ENCODE measurements at places on chromosomes 5 and 9. TPM values are rescaled to one million over a fixed set of nuclear protein-coding genes. Genes with fewer than 3 reads are reported as not detected.

- no peak overlapping the region for H3K4me3 ChIP-seq
- H3K4me1 ChIP-seq = no peaks in the 10 kb centered on the region
- peak; percentile 19 for DNase-seq
- no peak overlapping the region for H3K27ac ChIP-seq
- H3K27me3 ChIP-seq = no peaks in the 10 kb centered on the region
These were observed 58.9 kb downstream of the GNA14 start for GRCh38 chr9:77589046-77589795.

DNA sequence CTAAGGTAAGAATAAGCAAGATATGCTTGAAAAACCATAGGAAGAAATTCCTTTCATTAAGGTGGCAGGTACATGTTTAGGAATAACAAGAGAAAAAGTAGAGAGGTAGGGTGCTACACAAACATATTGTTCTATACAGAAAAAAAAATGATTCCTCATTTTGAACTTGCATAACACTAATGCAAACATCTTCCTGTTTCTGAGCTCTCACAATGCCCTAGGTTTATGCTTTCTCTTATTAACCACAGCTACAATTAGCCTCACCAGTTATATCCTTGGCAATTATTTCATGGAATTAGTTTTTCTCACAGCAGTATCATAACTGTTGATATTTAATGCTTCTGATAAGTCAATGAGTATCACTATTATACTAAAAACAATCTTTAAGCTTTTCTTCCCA, 20.7 kb downstream of the CEMIP2 start:
- H3K4me3 ChIP-seq = no peak overlapping the region
- no peaks in the 10 kb centered on the region for H3K4me1 ChIP-seq
- H3K27ac ChIP-seq = no peak overlapping the region
- H3K27me3 ChIP-seq = no peaks in the 10 kb centered on the region
- DNase-seq = no peak

- DNase-seq = no peak
- H3K4me1 ChIP-seq = no peaks in the 10 kb centered on the region
- H3K27me3 ChIP-seq = no peaks in the 10 kb centered on the region
- no peak overlapping the region for H3K27ac ChIP-seq
- no peak overlapping the region for H3K4me3 ChIP-seq
These were observed 308.1 kb upstream of the MPDZ start for GRCh38 chr9:13587571-13587970.

- no peaks in the 10 kb centered on the region for H3K27me3 ChIP-seq
- DNase-seq = no peak
- H3K4me1 ChIP-seq = peaks cover 9% of the 10 kb centered on the region
- no peak overlapping the region for H3K27ac ChIP-seq
These were observed 1.8 kb upstream of the HMCN2 start for GRCh38 chr9:130263601-130264413.

GRCh38 chr9:136808806-136809158, 1.0 kb downstream of the RABL6 start:
- DNase-seq = no peak
- H3K36me3 ChIP-seq = no peaks in the 10 kb centered on the region
- H3K27me3 ChIP-seq = no peaks in the 10 kb centered on the region
- peaks cover 26% of the 10 kb centered on the region for H3K4me1 ChIP-seq
- peak overlapping the region; percentile 94 for H3K4me3 ChIP-seq
- peak overlapping the region; percentile 84 for H3K27ac ChIP-seq

The NDFIP1 gene
- 117 TPM for total RNA-seq

- H3K27ac ChIP-seq = no peak overlapping the region
- H3K27me3 ChIP-seq = no peaks in the 10 kb centered on the region
- H3K4me3 ChIP-seq = no peak overlapping the region
- H3K36me3 ChIP-seq = no peaks in the 10 kb centered on the region
These were observed 43.0 kb upstream of the FCN1 start for GRCh38 chr9:134960701-134961181.

GRCh38 chr5:120456006-120456405, 8.1 kb upstream of the PRR16 start:
- no peak overlapping the region for H3K4me3 ChIP-seq
- no peaks in the 10 kb centered on the region for H3K27me3 ChIP-seq
- H3K36me3 ChIP-seq = no peaks in the 10 kb centered on the region
- H3K27ac ChIP-seq = no peak overlapping the region
- no peaks in the 10 kb centered on the region for H3K4me1 ChIP-seq

The LOX gene
- 22.4 TPM for total RNA-seq

DNA sequence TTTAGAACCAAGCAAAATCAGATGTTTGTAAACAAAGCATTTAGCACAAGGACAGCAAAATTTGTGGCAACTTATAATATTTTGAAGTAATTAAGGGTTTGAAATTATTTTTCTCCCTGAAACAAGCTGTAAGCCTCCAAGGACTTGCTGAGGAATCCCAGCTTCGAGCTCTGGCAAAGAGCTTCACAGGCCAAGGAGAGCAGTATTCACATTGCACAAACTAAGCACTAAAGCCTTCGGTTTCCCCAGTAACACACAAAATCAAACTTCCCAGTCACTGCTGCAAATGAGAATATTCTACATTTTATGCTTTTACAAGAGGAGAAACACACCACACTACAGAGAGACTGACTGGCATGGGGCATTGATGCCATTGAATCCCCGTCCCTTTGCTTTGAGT, 101.9 kb downstream of the WDR41 start:
- H3K4me3 ChIP-seq = no peak overlapping the region
- H3K36me3 ChIP-seq = no peaks in the 10 kb centered on the region
- H3K27ac ChIP-seq = no peak overlapping the region
- H3K27me3 ChIP-seq = no peaks in the 10 kb centered on the region
- H3K4me1 ChIP-seq = no peaks in the 10 kb centered on the region

GRCh38 chr5:119353686-119354366, 2.0 kb upstream of the TNFAIP8 start:
- H3K36me3 ChIP-seq = no peaks in the 10 kb centered on the region
- DNase-seq = no peak
- H3K27ac ChIP-seq = no peak overlapping the region
- H3K4me1 ChIP-seq = no peaks in the 10 kb centered on the region

- no peak overlapping the region for H3K4me3 ChIP-seq
- no peaks in the 10 kb centered on the region for H3K4me1 ChIP-seq
- no peaks in the 10 kb centered on the region for H3K36me3 ChIP-seq
These were observed 1975.3 kb upstream of the CDH6 start for GRCh38 chr5:29218138-29218537.

The CYSTM1 gene
- total RNA-seq = 56.5 TPM

The RXRA gene
- total RNA-seq = 31.5 TPM

The PBX3 gene
- total RNA-seq = 29.8 TPM

GRCh38 chr9:116860509-116861120, 173.5 kb downstream of the TRIM32 start:
- H3K4me1 ChIP-seq = no peaks in the 10 kb centered on the region
- no peaks in the 10 kb centered on the region for H3K27me3 ChIP-seq
- no peak overlapping the region for H3K4me3 ChIP-seq

DNA sequence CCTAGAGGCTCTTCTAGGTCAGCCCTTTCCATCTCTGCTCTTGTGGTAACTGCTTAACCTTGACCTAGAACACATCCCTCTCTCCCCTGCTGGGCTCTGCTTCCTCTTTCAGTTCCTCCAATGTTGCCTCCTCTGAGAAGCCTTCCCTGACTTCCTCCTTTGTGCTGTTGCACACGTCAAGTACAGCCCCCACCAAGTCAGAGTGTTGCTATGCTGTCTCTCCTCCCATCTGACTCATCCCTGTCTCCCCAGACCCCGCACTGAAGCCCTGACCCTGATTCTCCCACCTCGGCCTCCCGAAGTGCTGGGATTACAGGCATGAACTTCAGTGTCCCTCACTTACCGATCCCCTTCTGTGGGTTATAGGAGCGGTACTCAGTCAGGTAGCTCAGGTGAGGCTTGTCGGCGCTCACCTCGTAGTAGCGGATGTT, 10.4 kb upstream of the TRIM14 start:
- DNase-seq = no peak
- H3K36me3 ChIP-seq = no peaks in the 10 kb centered on the region
- no peak overlapping the region for H3K27ac ChIP-seq
- no peak overlapping the region for H3K4me3 ChIP-seq

The WWC1 gene
- 59.9 TPM for total RNA-seq

The FBN2 gene
- total RNA-seq = 0.88 TPM

DNA sequence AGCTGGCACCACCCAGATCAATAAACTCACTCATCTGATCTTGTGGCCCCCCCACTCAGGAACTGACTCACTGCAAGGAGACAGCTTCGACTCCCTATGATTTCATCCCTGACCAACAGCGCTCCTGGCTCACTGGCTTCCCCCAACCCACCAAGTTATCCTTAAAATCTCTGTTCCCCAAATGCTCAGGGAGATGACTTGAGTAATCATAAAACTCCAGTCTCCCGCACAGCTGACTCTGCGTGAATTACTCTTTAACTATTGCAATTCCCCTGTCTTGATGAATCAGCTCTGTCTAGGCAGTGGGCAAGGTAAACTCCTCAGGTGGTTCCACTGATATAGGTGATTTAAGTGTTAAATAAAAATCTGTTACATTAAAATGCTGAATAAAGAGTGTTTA, 1.9 kb upstream of the TRIM32 start:
- H3K27me3 ChIP-seq = no peaks in the 10 kb centered on the region
- no peak for DNase-seq
- no peaks in the 10 kb centered on the region for H3K36me3 ChIP-seq

DNA sequence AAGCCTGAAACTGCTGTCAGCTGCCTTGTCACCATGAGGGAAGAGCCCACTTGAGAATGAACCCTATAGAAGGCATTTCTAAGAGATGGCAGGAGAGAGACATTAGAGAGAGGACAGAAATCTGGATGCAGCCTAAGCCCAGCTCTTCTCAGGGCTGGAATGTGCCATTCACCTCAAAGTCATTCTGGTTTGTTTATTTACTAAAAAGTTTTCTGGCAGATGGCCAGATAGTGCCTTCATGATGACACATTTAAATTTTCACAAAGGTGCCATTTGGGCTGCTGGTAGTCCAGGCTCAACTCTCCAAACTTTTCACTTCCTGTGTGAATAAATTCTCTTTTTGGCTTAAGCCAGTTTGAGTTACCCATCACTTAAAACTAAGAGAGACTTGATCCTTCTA, 144.6 kb upstream of the ZNF366 start:
- no peaks in the 10 kb centered on the region for H3K27me3 ChIP-seq
- H3K4me3 ChIP-seq = no peak overlapping the region
- no peak for DNase-seq
- no peak overlapping the region for H3K27ac ChIP-seq
- no peaks in the 10 kb centered on the region for H3K4me1 ChIP-seq

DNA sequence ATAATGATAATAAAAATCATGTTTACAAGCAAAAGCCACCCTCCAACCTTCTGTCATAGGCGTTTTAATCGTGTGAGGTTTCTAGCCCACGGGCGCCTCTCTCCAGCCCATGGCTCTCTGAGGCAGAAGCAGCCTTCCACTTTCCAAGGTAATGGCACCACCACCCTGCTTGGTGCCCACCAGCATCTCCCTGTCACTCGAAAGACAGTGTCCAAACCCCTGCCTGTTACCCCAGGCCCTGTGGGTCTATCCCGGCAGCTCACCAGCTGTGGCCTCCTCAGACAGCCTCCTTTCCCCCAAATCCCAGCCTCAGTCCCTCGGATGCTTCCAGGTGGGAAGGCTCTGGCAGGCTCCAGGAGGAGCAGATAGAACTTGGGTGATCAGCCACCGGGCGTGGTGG, 123.8 kb upstream of the LPCAT1 start:
- no peak for DNase-seq
- H3K27me3 ChIP-seq = peaks cover 17% of the 10 kb centered on the region
- H3K27ac ChIP-seq = no peak overlapping the region
- H3K4me1 ChIP-seq = peaks cover 3% of the 10 kb centered on the region
- no peak overlapping the region for H3K4me3 ChIP-seq

DNA sequence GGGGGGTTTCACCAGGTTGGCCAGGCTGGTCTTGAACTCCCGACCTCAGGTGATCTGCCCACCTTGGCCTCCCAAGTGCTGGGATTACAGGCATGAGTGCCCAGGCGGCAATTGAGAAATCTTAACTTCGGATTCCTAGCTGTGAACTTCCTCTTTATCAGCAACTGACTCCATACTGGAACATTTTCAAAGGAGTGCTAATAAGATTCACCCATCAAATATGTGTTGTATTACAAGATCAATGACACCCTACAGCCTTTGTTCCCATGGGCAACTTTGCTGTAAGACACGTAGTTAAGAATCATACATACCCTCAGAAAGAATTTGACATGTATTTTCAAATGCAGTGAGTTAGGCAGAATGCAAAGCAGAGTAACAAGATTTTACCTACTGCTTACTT, 23.1 kb upstream of the ACOT12 start:
- H3K36me3 ChIP-seq = peaks cover 3% of the 10 kb centered on the region
- no peak overlapping the region for H3K4me3 ChIP-seq
- DNase-seq = no peak
- no peak overlapping the region for H3K27ac ChIP-seq
- no peaks in the 10 kb centered on the region for H3K27me3 ChIP-seq

The SPINK9 gene
- total RNA-seq = not detected

The EGFLAM gene
- 19.5 TPM for total RNA-seq

The SKP2 gene
- total RNA-seq = 9.2 TPM

The FGF10 gene
- total RNA-seq = 60.5 TPM

DNA sequence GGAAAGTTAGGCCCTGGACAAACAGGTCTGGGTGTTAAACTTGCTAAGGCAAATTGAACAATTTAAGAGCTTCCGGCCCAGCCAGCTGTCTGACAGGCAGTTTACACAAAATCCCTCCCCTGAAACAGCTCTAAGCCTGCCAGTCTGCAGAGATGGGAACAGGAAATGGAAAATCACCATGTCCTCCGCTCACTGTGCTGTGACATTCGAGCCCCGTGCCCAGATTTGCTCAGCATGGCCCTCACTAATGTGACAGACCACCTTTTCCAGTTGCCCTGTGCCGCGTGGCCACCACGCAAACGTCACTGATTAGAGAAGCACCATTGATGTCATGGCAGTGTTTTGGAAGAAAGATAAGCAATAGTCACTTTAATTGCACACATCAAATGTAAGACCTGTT, 41.0 kb downstream of the CCNJL start:
- no peak overlapping the region for H3K4me3 ChIP-seq
- no peaks in the 10 kb centered on the region for H3K27me3 ChIP-seq
- peak overlapping the region; percentile 88 for H3K27ac ChIP-seq
- H3K4me1 ChIP-seq = peaks cover 15% of the 10 kb centered on the region
- no peak for DNase-seq

DNA sequence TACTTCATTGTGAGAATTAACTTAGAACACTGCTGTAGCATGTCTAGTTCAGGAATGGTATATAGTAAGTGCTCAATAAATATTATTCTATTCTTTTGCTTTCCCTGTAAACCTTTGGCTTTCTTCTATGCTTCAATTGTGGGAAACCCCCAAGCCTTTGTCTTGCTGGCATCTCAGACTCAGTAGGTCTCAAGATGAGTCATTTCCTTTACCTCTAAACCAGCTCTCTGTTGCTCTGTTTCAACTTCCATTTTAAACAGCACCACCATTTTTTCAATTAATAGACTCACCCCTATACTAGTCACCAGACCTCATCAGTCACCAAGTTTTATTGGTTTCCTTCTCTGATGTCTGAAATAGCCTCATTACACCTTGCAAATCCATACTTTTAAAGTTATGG, 43.5 kb downstream of the DMAC1 start:
- no peak overlapping the region for H3K4me3 ChIP-seq
- H3K36me3 ChIP-seq = peaks cover 5% of the 10 kb centered on the region
- no peak for DNase-seq
- no peaks in the 10 kb centered on the region for H3K27me3 ChIP-seq
- no peaks in the 10 kb centered on the region for H3K4me1 ChIP-seq
